ENCODE measurements at places on chromosomes 4 and X.

DNA sequence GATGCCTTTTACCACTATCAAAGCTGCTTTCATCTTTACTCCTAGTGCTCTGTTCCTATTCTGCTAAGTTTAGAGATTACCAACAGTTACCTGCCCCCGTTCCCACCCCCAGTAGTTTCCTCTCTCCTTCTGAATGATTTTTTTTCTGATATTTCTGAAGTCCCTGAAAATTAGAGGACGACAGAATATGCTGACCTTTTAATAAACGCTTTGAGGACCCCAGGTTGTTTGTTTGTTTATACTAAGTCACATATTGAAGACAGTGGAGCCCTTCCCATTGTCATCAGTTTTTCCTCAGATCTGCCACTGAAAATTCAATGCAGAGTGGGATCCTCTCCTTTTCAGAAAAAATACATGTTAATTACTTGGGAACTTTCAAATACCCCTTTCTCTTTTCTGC, 1039.3 kb upstream of the AGA start:
- DNase-seq = no peak

DNA sequence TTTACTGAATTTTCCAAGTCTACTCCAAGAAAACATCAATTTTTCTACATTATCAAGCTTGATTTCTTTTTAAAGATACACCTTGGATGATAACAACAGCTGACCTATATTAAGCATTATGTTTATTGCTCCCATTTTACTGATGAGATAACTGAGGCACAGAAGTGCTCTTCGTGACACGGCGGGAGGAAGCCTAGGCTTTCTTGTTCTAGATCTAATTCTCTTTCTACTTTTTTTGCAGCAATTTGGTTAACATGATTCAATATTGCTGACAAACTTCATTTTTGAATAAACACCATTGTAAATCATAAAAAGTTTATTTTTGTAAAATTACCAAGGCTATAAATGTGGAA, 33.8 kb downstream of the BBS12 start:
- DNase-seq = no peak

DNA sequence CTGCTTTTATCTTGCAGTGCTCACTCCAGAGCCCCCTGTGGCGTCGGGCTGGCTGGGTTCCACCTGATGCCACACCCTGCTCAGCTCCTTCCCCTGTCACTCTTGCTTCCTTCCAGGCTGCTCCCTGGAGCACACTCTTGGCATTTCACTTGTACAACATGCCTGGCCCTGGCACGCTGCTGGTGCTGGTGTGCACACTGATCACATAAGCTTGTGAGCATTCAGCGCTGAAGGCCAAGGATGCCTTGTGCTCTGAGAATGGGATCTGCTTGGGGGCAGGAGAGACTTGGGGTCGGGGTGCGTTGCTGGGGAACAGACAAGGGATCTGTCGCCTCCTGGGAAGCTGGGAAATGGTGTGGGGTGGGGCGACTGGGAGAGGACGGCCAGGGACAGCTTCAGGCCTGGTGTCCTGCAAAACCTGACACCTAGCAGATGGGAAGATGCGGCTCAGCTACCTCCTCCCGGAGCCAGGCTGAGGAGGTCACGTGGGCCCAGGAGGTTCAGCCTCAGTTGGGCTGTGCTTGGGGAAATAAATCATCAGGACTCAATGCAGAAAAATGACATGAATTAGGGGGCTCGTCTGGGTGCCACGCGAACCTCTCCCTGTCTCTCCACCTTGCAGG, 108.5 kb downstream of the PHKA2 start:
- DNase-seq = no peak

DNA sequence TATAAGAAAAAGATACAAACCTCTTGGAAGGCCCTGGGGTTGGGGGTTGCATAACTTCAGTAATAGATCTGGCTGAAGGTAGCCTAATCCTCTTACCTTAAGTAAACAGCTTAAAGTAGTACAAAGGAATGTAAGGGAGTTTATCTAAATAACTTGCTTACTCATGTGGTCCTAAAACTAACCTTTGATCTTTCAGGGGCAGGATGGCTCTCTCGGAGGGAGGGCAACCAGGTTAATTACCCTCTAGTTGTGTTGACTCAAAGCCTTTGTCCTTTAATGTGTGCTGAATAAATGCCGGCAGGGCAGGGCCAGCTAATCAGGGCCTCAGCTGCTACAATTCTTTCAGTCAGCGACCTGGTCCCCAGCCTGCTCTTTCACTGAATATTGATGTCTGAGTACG, 822.0 kb upstream of the SLIT2 start:
- DNase-seq = no peak

- DNase-seq = no peak
These were observed 101.2 kb downstream of the FAM13A start for GRCh38 chr4:88955580-88956380.

- DNase-seq = no peak
These were observed 108.4 kb downstream of the AFF1 start for GRCh38 chr4:87042986-87043820.

GRCh38 chrX:13774696-13775095, 40.1 kb downstream of the OFD1 start:
- no peak for DNase-seq

DNA sequence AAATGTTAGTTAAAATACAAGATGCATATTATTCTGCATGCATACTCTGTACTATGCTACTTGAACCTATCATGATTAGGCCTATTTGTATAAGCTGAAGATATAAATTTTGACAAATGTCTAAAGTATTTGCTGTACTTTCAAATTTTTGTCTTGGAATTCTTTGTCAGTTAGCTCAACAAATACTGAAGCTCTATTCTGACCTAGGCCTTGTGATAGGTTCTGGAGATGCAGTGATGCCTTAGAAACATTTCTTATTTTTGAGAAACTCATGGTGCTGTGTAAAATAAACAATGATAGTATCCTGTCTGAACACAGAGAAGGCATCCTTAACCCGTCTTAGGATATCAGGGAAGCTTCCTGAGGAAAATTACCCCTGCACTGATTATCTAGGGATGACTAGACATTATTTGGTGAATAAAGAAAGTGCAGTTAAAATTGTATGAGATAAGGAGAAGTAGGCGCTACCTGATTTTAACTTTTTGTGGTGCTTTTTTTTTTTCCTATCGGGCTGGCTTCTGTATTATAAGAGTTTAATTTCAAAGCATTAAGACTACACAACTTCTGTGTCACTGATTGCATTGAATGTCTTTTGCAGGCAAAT, 43.4 kb downstream of the MOB1B start:
- DNase-seq = no peak

- no peak for DNase-seq
These were observed 677.4 kb upstream of the PABPC4L start for GRCh38 chr4:134879019-134879418.

GRCh38 chr4:162457071-162457865, 293.5 kb upstream of the FSTL5 start:
- DNase-seq = no peak

GRCh38 chr4:151403656-151404055, 5.3 kb upstream of the FHIP1A start:
- no peak for DNase-seq

GRCh38 chrX:56798339-56798711, 69.3 kb downstream of the NBDY start:
- no peak for DNase-seq

DNA sequence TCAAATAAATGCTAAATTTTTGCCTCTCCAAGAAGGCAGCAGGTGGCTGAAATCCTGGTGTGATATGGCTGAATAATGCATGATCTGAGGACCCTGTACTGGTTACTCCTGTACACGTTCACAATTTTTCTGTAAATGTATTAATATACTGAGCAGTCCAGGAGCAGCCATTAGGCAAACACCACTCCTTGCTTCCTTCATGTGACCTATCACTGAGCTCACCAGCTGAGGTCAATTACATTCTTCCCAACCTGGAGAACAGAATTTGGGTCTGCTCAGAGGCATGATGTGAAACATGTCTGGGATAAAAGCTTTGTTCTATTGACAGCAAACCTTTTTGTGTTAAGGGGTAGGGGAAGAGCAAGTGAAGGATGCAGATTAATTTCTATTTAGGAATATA, 26.9 kb downstream of the RAB40AL start:
- no peak for DNase-seq

- no peak for DNase-seq
These were observed 13.2 kb downstream of the IQSEC2 start for GRCh38 chrX:53268173-53268572.

DNA sequence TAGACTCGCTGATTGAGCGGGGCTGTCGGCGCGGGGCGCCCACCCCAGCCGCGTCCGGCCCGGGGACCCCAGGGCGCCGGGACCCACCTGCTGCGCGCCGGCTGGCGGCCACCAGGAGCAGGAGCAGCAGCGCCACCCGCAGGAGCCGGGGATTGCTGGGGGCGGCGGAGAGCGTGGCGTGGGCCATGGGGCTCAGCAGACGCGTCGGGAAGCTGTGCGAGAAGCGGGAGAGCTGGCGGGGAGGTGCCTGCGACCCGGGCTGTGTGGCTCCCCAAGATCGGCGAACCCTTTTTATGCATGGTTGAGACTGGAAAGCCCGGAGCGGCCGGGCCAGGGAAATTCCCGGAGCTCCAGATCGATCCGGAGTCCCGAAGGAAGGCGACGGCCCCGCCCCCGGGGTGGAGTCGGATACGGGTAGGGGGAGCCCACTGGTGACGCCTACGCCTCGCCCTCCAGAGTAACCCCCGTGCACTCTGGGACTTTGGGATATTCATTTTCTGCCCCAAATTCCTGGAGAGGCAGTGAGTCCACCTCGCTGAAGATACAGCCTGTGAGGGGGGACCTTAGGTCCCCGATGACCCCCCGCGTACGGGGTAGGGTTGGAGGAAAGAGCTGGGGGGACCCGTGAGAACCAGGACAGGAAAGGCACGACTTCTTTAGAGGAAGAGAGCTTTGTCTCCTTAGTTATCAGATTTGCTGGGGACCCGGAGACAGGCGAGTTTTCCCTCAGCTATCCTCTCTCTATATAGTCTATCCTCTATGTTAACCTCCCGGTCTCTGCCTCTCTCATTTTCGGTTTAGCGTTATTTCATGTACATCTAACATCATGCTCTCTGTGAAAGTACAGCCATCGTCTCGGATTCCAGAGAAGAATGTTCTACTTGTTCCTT, at the start of gene CXCL3:
CXCL3 (minus strand) TSS at position 265 of the 890 bp plus-strand sequence; CDS start at position 187, 78 bp downstream.
- DNase-seq = no peak

DNA sequence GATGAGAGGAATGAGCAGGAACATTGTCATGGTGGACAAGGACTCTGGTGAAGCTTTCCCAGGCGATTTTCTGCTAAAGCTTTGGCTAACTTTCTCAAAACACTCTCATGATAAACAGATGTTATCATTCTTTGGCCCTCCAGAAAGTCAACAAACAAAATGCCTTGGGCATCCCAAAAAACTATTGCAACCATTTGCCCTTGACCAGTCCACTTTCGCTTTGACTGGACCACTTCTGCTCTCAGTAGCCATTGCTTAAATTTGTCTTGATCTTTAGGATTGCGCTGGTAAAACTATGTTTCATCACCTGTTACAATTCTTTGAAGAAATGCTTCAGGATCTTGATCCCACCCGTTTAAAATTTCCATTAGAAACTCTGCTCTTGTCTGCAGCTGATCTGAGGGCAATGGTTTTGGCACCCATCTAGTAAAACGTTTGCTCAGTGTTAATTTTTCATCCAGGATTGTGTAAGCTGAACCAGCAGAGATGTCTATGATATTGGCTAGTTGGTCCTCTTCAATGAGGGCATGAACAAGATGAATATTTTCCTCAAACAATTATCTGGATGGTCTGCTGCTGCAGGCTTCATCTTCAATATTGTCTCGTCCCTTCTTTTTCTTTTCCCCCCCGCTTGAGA, 14.8 kb downstream of the TBC1D1 start:
- no peak for DNase-seq

- DNase-seq = no peak
These were observed 108.8 kb upstream of the MYOZ2 start for GRCh38 chr4:119026662-119027444.

- no peak for DNase-seq
These were observed 507 bp downstream of the LIN54 start for GRCh38 chr4:83010111-83010521.

DNA sequence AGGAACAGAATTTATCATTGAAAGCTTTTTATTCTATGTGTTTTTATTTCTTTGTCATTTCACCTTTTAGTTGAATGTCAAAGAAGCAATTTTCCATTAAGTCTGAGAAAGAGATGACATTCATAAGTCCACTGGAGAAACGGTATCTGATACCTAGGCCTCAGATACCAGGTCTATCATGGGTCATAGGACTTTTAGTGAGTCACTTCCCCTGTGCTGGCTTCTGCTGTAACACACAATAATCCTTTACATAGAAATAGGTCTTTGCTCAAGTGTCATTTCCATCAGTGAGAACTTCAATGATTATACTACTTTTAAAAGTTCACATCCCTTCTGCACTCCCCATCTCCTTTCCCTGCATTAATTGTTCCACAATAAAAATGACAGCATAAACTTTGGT, 125.5 kb upstream of the ARMCX2 start:
- no peak for DNase-seq

DNA sequence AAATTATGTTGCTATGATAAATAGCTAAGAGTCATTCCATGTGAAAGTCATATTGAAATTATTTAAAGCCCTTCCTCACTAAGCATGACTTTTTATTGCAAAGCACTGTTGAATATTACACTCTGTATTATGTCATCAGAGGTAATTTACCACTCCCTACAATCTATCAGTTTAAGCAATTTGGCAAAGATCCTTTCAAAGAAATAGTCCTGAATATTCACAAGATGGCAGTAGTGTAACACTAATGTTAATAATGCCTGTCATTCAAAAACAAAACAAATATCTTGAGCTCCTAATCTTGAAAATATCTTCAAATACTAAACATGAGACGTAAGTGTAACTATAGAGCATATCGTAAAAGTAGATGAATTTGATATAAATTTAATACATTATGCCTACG, 208.6 kb upstream of the TECRL start:
- no peak for DNase-seq

DNA sequence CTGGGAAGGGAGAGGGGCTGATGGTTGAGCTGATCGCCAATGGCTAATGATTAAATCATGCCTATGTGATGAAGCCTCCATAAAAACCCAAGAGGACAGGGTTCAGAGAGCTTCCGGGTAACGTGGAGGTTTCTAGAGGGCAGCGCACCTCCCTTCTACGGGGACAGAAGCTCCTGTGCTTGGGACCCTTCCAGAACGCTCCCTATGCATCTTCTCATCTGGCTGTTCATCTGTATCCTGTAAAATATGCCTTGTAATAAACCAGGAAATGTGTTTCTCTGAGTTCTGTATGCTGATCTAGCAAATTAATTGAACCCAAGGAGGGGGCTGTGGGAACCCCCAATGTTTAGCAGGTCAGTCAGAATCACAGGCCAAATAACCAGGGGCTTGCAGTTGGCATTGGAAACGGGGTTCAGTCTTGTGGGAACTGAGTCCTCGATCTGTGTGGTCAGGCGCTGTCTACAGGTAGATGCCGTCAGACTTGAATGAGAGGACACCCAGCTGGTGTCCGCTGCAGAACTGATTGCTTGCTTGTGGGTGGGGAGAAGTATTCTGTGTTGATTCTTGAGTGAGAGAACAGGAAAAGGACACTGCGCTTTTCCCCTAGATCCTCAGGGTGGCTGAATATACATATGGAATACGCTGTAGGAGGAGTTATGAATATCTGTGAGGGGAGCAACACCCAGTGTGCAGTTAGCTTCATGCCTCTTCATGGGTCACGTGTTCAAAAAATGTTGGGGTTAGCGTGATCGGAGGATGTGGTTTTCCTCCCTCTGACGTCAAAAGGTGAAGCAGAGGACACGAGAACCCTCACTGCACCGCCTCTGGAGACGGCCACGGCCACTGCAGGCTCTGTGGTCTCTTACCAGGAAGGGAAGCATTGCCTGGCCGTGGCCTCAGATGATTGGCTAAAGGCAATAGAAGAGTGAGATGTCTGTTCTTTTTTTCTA, 29.2 kb downstream of the HTT-AS start:
- peak; percentile 51 for DNase-seq
